ENCODE measurements at places on chromosomes 1 and 21.

- DNase-seq, result no peak
Measured at GRCh38 chr1:182795563-182796228, 6.1 kb downstream of the NPL start.

- no peak for DNase-seq
Measured at GRCh38 chr1:33886496-33886895, 22.6 kb downstream of the HMGB4 start.

DNA sequence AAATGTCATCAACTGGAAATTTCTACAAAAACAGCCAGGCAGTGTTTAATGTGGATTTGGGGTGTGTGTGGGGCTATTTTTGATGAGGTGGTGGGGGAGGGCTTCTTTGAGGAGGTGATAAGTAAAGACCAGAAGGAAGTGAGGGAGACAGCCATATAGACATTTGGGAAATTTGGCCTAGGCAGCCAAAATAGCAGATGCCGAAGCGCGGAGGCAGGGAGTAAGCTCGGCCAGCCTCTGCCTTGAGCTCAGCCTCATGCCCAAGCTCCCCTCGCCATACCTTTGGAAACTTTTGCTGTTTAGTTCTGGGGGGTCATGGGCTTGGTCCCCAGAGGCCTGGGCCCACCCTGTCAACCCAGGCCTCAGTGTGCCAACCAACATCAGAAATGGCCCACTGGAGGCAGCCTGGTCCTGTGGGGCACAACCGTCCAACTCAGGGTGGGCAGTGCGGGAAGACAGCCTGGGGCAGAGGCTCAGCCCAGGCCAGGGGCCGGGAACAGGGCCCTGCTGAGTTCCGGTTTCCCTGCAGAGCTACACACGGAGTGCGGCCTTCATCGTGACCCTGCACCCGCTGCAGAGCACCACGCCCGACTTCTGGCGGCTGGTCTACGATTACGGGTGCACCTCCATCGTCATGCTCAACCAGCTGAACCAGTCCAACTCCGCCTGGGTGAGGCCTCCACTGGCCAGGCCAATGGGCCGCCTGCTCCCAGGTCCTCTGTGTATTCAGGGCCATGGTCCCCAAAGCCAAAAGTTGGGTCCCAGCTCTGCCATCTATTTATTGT lies 84.0 kb downstream of the PTPRU start:
- DNase-seq, result no peak

- no peak for DNase-seq
Measured at GRCh38 chr1:245428681-245429080, 273.9 kb downstream of the KIF26B start.

DNA sequence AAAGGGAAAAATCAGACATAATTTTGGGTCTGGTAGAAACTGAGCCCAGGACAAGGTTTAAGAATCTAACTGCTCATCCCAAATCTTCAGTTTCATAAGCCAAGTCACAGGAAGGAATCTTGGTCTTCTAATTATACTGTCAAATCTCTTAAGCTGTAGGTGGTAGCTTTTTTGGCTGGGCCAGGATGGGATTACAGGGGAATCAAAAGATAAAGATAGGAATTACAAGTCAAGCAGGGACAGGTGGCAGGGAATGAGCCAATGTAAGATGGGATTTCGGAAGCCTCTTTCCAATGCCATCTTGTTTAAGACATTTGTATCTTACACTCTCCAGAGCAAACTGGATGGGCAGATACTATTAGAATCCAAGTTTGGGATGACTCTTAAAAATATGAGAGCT lies 383.5 kb downstream of the KCNH1 start:
- no peak for DNase-seq

- no peak for DNase-seq
Measured at GRCh38 chr1:173297798-173298391, 90.8 kb upstream of the TNFSF4 start.

GRCh38 chr1:172359491-172359999 lies 60.9 kb upstream of the C1orf105 start:
- no peak for DNase-seq

GRCh38 chr21:33064623-33065390 lies 5.1 kb upstream of the OLIG1 start:
- DNase-seq, result no peak

GRCh38 chr1:6519491-6519934 lies 28.0 kb upstream of the PLEKHG5 start:
- no peak for DNase-seq

DNA sequence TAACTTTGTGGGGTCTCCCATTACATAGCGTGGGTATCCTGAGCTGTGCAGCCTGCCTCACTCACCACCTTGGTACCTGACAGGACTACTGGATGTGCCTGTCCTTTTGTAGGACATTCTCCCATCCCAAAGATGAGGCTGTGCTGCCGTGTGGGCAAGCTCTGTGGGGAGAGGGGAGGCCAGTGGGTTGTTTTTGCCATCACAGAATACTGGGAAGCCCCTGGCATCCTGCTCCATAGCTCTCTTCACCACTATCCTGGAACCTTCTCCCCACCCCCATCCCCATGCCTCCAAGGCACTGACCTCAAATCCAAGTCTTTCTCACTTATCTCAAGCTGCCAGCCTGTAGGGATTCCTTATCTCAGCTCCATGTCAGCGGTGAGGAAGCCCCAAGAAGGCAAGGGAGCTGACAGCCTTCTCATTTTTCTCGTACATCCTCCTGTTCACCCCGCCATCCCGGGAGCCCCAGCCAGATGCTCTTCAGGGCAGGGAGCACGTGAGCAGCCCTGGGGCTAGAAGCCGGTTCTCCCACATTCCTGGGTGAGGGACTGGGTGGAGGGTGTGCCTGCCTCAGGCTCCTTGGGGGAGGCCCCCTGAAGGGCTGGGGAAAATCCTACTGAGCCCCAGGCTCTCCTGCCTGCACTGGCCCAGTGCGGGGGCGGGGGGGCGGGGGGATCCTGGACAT lies 2.4 kb upstream of the ELF3 start:
- DNase-seq, result peak; percentile 20

GRCh38 chr1:6392809-6393399 lies 663 bp downstream of the ACOT7 start:
- peak; percentile 30 for DNase-seq

DNA sequence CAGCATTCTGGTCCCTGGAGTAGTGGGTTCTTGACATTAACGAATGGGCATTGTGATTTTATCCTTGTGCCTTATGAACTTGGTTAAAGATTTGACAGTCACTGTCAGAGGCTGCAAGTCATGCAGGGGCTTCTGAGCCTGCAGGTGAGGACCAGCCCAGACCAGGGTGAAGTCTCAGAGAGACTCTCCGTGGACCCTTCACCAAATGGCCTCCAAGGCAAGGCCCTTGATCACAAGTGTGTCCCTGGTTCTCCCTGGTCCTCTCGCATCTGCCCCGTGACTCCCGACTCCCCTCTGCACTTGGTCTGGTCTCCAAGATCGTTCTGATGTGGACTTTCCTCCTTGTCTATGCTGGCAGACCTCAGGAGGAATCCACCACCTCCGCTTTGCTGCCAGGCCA lies 476.5 kb upstream of the VAMP3 start:
- no peak for DNase-seq

DNA sequence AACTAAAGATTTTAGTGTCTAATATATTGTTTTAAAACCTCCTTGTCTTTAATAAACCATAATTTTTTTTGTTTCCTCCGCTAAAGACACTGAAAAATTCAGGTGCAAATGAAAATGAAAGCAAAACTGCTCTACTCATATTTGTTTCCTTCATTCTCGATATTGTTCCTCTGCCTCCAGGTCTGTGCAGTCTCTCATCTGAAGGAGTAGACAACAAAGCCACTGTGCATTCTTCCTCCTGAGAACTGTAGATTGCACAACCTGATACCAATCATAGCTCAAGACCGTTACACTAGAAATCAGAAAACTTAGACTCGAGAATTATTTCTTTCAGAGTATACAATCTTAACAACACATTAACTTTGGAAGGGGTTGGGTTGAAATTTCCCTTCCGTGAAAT lies 373.1 kb upstream of the CXADR start:
- no peak for DNase-seq

GRCh38 chr1:234608911-234609690 lies 877 bp downstream of the IRF2BP2 start:
- DNase-seq, result no peak

- no peak for DNase-seq
Measured at GRCh38 chr1:109402025-109402424, 4.3 kb upstream of the SORT1 start.

GRCh38 chr1:192516776-192517297 lies 58.7 kb upstream of the RGS1 start:
- DNase-seq, result no peak

DNA sequence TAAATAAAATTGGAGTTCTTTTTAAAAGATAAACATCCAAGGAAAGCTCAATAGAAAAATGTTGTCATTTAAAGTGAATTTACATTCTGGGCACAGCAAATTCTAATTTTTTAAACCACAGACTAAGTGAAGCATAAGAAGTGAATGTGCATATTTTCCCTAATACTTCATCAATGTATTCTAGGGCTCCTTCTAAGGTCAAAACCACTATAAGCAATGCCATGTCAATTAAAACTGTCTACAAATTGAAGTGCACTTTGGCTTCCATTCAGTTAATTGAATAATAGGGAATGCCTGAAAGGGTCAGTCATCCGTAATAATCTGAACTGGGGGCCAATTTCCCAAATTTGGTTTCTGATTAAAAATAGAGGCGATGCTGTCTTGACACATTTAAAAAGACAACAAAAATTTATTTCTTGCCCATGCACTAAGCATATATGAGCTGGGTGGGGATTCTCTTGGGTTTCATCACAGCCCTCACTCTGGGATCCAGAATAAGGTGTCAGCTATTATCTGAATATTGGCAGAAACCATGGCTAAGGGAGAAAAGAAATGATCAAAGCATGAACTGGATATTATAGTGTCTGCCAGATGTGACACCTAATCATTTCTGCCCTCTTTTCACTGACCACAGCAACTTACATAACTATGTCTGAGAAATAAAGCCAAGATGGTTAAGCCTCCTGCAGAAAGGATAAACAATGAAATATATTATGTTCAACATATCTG lies 660.6 kb upstream of the B3GALT2 start:
- no peak for DNase-seq

DNA sequence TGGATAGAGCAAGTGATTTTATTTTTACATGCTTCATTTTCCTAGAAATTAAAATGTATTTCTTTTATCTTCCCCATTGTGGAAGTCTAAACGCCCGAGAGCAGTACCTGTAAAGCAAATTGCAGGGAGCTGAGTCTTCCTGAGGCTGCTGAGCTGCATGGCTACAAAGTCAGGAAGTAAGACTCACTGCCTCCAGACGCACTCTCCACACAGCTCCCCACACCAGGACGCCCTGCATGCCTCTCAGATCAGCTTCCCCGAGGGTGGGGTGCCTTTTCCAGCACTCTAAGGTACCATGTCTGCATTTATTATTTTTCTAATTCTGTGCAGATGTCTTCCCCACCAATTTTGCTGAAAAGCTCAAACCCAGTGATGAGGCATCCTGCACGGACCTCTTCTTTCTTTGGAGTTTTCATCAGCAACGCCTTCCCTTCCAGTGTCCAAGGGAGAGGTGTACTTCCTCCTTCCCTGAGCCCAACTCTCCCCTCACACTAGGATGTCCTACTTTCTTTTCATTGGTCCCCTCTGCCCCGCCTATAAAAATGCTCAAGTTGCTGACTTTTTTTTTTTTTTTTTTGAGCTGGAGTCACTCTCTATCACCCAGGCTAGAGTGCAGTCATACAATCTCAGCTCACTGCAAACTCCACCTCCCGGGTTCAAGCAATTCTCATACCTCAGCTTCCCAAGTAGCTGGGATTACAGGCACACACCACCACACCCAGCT lies 114.7 kb downstream of the PCNX2 start:
- DNase-seq, result no peak

GRCh38 chr1:27614043-27614624 lies 10.2 kb upstream of the AHDC1 start:
- no peak for DNase-seq

DNA sequence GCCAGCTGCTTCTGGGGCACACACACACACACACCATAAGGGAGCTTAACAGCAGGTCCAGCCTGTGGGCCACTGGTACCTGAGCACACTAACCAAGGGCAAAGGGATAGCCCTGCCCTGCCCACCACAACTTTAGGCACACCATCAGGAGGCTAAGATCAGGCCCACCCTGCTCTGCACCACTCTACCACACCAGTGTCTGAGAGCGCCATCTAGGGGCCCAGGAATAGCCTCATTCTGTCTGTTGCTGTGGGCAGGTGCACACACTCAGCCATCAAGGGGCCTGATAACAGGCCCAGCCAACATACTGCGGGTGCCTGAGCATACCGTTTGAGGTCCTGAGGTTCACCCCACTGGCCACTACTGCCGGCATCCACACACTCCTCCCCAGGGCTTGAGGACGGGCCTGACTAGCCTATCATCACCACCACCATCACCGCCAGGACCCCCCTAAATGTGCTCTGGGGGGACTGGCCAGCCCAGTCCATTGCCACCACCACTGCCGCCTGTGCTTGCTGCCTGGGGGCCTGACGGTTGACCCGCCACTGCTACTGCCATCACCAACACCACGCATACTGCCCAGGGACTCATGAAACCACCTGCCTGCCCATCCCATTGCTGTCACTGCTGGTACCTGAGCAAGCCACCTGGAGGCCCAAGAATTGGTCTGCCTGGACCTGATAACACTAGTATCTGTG lies 31.3 kb downstream of the NSL1 start:
- DNase-seq, result no peak

DNA sequence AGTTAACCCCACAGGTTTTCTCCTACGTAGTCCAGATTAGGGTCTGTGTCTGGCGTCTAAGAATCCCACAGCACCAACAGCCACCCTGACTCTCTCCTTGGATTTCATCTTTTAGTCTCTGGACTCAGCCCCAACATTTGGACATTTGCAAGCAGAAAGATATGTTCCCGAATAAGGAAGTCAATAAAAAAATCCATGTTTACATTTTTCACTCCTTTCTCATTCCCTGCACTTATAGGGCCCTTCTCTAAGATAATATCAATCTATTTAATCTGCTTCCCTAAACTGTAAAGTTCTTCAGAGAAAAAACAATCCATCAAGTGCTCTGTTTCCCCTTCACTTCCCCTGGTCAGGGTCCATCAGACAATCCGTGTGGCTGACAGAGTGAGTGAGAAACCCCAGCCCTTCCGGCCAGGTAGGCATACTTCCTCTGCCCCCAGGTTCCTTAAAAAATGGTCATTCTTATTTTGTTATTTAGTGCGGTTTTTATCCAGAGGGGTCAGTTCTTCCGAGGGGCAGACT lies 105.9 kb upstream of the CDC42BPA start:
- DNase-seq, result peak; percentile 15

DNA sequence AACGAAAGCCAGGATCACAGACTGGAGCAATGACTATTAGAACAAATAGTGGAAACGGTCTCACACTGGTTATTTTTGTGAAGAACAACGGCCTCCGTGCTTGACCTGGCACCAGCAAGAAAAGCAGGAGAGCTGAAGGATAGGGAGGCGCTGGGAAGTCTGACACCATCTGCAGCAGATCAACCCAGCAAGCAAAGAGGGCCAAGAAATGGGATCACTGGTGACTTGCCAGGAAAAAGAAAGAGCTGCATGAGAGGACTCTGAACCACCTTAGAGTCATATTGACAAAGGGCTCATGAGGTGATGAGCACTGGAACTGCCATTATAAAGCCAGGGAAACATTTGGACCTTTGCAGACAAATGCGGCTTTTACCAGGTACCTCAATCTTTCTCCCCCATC lies 25.0 kb downstream of the MTOR start:
- DNase-seq, result no peak

Measured in AG08395 (cell line).